ENCODE measurements at places on chromosomes 4 and X.

DNA sequence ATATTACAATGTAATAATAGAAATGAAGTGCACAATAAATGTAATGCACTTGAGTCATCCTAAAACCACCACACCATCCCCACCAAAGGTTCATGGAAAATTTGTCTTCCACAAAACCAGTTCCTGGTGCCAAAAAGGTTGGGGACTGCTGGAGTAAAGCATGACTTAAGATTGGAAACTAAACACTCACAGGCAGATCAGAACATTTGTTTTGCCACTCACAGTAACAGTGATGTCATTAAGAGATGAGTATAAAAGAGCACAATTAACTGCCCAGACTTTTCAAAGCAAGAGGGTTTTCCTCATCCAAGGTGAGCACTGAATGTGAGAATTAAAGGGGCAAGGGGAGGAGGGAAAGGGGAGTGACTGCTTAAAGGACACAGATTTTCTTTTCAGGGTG lies 35.6 kb downstream of the MAP7D3 start:
- no peak for DNase-seq

DNA sequence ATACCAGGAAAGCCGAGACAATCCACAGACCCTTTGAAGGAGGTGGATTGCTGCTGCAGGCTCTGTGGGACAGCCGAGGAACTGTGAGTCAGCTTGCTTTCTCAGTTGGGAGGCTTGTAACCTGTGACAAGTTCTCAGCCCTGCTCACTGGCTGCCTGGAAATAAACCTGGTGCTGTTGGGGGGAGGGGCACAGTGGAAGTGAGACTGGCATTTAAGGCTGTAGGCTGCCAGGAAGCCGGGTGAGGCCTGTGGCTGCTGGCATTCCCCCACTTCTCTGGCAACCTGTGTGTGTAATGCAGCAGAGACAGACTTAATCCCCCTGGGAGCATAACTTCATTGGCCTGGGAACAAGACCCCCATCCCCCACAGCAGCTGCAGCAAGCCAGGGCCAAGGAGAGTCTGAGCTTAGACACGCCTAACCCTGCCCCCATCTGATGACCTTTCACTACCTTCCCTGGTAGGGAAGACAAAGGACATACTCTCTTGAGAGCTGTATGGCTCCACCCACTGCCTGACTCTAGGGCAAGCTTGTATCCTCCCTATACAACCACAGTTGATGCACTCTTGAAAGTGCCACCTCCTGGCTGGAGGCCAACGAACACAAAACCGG lies 64.1 kb downstream of the ALPK1 start:
- DNase-seq, result peak; percentile 88

- DNase-seq, result no peak
Measured at GRCh38 chr4:99394896-99395295, 40.2 kb downstream of the ADH7 start.

GRCh38 chrX:77446908-77447652 lies at the start of gene FGF16:
TSS of gene FGF16 (plus strand) at chrX:77447389. CDS start at chrX:77447675, 286 bp downstream.
- DNase-seq, result peak; percentile 34

GRCh38 chr4:69781458-69782418 lies 21.3 kb upstream of the SULT1B1 start:
- no peak for DNase-seq

DNA sequence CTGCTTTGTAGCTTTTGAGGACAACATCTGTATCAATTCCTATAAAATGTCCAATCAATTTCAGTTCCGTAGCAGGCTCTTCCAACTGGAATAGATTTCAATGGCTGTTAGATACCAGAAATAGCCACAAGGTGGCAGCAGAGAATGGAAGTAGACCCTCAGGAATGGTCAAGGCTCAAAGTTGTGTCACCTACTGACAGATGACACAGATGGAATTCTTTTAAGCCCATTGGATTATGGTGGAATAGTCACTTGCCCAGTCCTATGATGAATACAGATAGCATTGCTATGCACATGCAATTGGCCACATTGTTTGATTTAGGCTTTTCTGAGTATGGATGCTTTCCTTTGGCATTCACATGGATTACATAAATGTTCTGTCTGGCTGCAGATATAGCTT lies 130.4 kb upstream of the RADX start:
- DNase-seq, result peak; percentile 67

DNA sequence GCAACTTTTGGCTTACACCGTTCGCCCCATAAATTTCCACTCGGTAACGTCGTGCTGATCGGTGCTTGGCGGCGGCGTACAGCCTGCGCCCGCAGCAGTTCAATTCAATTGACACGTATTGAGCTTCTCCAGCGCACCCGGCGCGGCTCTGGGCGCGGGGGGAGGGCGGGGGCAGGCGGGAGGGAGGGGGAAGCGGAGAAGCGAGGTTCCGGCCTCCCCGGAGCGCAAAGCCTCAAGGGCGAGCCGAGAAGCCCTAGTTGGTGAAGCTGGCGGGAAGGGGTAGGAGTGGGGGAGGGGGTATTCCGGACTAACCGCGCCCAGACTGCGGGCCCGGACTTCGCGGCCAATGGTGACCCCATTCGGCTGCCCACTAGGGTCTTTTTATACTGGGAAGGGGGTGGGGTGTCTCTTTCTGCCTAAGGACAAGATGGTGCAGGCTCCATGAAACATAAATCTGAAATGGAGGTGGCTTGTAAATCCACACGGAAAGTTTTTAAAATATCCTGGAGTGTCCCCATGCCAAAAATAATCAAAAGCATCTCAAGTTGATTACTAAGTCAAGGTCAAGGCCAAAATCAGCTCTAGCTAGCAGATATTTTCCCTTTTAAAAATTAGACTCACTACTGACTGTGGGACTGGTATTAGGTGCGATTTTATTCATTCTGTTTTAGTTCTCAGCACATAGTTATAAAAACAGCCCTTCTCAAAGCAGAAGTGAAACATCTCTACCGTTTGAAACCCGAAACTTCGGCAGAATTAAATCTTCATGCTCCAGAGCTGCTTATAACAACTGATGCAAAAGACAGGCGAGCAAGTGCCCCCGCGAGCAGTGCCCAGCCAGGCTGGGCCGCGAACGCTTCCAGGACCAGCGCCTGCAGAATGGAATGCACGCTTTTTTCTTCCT lies 1.5 kb upstream of the BCOR start:
- DNase-seq, result peak; percentile 71

GRCh38 chrX:15989716-15990115 lies 133.6 kb upstream of the GRPR start:
- no peak for DNase-seq

DNA sequence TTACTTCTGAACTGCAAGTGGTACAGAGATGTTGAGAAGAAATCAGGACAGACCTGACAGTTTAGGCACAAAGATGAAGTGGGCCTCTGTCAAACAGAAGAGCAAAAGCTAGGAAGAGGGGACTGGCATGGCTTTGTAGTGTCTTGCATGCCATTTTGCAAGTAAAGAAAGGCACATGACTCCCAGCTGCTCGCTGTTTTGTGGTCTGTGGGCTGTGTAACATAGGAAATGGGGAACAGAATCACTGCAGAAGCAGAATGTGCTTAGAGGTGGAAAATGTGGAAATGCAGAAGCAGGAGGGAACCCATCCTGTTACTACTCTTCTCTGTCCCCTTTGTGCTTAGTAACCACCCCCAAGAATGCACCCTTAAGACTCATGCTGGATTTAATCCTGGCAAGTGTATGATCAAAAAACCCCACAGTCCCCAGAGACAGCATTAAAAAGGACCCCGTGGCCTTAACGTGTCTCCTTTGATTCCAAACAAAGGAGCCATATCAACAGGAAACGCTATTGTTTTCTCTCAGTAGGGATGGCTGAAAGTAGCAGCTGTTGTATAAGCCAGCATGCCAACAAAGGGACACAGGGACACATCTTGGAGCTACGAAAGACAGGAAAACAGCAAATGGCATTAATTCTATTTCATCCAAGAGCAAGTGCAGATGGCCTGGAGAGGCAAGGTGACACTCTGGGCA lies 177.6 kb upstream of the GLRA2 start:
- DNase-seq, result peak; percentile 10

DNA sequence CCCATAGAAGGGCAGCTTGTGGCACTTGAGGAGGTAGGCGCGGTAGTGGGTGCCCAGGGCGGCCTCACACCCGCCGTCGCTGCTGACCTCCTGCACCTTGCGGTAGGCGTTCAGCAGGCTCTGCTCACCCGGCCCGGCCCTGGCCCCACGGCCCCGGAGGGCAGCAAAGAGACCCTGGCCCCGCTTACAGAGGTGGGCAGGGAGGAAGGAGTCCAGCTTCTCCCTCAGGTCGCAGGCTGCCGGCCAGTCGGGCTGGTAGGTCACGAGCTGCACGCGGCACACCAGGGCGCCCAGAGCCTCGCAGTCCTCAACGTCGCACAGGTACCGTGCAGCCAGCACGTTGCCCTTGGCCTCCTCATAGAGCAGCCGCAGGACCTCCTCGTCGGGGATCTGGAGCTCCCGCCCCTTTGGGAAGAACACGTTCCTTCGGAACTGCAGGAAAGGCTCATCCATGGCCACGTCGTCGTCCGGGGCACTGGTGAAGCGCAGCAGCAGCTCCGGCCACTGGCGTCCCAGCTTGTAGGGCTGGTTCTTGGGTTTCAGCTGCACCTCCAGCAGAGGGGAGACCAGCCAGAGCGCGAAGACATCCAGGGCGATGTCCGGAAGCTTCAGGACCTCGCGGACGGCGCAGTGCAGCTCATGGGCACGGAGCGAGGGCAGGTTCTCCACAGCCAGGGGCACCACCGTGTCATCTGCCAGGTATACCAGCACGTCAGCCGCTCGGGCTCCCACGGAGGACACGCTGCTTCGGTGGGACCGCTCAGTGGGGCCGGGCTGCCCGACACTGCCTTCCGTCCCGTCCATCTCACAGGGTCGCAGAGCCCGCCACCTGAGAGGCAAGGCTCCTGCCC lies 17.1 kb upstream of the LAS1L start:
- no peak for DNase-seq

GRCh38 chrX:148381603-148382002 lies 118.8 kb upstream of the AFF2 start:
- DNase-seq, result no peak

DNA sequence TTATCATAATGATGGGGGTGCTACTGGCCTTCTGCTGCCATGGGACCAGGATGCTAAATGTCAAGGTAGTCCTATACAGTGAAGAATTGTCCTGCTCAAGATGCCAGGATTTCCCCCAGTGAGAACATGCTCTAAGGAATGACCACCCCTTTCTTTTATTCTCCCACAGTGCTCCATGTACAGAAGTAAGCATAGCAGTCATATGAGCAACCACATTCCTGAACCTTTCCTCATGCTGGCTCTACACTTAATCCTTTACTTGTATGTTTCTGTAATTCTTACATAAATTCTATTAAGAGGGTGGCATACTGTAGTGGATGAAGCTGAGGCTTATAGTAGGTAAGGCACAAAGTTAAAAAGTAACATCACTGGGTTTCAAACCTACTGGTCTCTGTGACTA lies 20.2 kb downstream of the CYP2U1 start:
- no peak for DNase-seq

DNA sequence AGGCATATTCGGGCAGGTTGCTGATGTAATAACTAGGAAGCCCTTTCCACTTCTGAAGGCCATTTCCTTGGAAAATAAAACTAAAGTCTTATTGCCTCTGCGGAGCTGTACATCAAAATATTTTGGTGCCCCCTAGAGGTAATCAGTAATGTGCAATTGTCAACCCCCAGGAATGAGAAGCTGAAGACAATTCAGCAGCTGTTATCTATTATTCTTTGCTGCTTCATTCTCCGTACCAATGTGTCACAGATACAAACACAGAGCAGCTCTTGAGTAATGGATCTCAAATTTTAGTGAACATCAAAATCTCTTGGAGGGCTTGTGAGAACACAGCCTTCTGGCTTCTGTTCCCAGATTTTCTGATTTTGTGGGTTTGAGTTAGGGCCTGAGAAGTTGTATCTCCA lies 3.5 kb upstream of the SLIT2 start:
- DNase-seq, result peak; percentile 71

- DNase-seq, result no peak
Measured at GRCh38 chrX:120253784-120254183, 3.2 kb downstream of the ZBTB33 start.

GRCh38 chr4:17188547-17189400 lies 290.3 kb upstream of the LDB2 start:
- no peak for DNase-seq

GRCh38 chrX:21565025-21565424 lies 93.1 kb downstream of the KLHL34 start:
- no peak for DNase-seq

DNA sequence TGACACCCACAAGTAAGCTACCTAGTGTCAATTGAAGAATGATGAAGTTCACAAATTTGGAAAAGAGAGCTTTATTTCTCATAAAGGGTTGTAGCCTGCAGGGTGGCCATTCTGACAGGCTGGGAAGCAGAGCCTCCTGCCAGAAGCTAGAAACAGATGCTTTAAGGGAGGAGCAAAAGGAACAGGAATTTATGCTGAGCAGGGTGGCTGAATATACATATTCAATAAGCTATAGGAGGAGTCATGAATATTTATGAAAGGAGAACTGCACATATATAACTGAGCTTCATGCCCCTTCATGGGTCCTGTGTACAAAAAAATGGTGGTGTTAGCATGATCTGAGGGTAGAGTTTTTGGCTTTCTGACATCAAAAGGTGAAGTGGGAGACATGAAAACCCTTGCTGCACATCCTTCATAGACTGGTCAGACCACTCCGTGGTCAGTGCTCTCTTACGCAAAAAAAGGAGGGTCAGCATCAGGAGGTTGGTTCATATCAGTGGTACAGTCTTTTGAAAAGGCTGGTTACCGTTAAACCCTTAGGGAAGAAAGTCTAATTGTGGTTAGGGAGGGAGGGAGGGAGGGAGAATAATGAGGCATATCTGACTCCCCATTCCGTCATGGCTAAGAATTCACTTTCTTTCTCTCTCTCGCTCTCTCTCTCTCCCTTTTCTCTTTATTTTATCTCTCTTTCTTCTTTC lies 121.4 kb downstream of the LUZP4 start:
- DNase-seq, result no peak

DNA sequence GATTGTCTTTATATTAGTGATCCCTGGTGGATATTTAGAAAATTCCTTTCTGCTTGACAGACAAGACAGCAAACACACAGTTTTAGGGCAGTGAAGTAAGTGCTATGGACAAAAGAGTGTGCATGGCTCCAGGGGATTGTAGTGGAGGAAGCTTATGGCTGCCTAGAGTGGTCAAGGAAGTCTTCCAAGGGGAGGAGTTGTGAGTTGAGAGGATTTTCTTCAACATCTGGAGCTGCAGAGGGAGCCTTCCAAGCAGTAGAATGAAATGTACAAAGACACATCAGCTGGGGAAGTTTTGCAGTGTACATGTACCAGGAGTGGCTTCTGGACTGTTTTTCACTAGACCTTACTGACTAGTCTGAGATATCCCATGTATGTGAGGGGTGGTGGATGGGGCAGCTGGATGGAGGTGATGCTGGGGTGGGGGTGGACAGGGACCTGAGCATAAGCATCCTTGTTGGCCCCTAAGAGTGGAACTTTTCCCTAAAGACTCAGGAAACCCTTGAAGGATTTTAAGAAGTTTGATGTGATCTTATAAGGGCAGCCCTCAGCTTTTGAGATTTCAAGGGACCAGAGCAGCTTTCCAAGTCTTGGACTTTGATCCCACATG lies 160.5 kb upstream of the TAPT1 start:
- no peak for DNase-seq

GRCh38 chr4:72558655-72559054 lies 10.4 kb downstream of the ADAMTS3 start:
- DNase-seq, result no peak

DNA sequence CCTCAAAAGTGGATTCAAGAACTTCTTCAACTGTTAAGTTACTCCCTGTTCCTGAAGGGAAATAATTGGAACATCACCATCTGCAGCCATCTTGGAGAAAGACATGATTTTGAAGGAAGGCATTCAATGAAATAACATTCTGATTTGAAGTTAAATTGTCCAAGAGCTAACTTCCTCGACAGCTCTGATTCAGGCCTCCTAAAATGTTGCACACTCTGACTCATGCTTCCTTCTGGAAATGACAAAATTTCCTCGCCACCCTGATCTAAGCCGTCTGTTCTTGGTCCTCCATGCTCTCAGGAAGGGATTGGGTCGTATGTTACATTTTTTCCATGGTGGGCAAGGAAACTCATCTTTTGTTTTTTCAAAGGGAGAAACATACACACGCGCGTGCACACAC lies 496.9 kb upstream of the DIPK2B start:
- no peak for DNase-seq
